Right ventricle myocardium superior (tissue), 1 donor: ENCODE measurements at places on chromosomes 12 and 14. TPM values are rescaled to one million over a fixed set of nuclear protein-coding genes. Genes with fewer than 3 reads are reported as not detected.

Gene OR6C2
- not detected for total RNA-seq

GRCh38 chr12:67471810-67472209 is 176.7 kb upstream of the DYRK2 start:
- DNase-seq, result peak; percentile 46

Gene TRHDE
- 1.5 TPM for total RNA-seq

DNA sequence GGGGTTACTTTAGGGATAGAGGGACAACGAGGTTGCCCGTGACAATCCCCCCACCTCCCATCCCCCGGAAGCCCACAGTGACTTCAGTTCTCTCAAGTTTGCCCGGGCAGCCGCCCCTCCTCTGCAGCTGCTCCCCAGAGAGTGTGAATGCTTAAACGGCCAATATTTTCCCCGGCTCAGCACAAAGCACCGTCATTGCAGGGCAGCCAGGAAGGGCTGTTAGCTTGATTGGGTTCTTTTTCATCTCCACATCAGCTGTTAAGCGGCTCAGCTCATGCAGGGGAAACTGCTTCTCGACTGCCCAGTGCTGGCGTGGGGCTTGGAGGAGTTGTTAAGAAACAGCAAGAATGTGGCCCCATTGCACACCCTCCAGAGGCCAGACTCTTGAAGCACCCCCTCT is 120.5 kb upstream of the NCOR2 start:
- peak; percentile 78 for DNase-seq

Gene CRIP2
- total RNA-seq, result 1,011 TPM

Gene LRP1
- 121 TPM for total RNA-seq

Gene NAV3
- total RNA-seq, result 3.3 TPM

GRCh38 chr14:90892970-90893369 is 76.7 kb upstream of the TTC7B start:
- DNase-seq, result no peak

DNA sequence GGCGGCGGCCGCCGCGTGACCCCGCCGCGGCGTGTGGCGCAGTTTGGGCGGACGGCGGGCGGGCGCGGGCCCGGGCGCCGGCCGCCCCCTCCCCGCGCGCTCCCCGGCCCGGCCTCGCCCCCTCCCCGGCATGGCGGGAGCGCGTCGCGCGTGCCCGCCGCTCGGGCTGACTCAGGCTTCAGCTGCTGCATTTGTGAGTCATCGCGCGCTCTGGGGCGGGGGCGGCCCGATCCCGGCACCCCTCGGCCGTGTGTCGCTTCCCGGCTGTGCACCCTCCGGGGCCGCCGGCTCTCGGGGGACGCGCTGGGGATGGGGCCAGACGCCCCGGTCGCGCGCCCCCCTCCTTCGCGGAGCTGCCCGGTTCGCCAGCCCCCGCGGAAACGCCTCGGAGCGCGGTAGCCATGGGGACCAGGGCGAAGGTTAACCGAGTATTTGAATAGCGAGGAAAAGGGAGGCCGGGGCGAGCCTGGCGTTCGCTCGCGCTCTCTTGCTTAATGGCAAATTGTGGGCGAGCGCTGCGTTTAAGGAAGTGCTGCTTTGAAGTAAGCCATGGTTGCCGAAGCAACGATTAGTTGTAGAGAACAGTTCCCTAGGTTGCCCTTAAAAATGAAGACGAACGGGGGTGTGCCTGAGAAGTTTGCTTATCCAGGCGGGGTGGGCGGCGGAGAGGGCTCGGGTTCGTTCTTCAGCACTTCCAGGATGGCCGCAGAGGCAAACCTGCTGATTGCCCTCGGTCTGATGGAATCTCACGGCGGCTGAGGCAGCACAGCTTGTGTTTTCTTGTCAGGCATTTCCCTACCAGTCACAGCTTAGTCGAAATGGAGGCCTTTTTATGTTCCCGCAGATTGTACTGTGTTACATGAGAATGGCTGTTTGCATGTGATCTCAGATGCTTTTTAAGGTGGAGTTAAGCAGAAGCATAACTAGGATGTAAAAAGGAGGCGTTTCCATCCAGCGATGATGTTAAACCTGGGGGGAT is 896 bp downstream of the EIF5 start:
- peak; percentile 71 for DNase-seq

Gene ZC2HC1C
- total RNA-seq, result 11.3 TPM

GRCh38 chr14:59631237-59631636 is 54.6 kb upstream of the CCDC175 start:
- DNase-seq, result no peak

DNA sequence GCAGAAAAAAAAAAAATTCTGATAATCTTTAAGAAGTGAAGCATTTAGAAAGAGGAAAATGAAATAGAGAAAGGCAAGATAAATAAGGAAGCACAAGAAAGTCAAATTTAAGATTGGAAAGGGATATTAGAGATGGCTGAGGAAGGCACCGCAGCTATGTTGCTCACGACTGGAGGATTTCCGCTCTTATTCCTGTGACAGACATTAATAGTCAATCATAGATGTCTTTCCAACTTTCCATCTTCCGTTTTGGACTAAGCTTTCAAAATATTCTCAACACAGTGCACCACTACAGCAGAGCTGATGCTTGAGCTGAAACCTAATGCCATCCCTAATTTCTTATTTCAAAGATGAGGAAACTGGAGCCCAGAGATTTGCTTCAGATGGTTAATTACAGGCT is 290.6 kb downstream of the FOXN3 start:
- DNase-seq, result no peak

- no peak for DNase-seq
These were observed 174.9 kb downstream of the BCAT1 start for GRCh38 chr12:24773996-24774395.

DNA sequence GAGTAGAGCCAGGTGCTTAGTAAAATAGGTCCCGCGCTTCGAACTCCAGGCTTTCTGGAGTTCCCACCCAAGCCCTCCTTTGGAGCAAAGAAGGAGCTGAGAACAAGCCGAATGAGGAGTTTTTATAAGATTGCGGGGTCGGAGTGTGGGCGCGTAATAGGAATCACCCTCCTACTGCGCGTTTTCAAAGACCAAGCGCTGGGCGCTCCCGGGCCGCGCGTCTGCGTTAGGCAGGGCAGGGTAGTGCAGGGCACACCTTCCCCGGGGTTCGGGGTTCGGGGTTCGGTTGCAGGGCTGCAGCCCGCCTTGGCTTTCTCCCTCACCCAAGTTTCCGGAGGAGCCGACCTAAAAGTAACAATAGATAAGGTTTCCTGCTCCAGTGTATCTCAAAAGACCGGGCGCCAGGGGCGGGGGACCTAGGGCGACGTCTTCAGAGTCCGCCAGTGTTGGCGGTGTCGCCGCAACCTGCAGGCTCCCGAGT is 3.6 kb downstream of the SSTR1 start:
- no peak for DNase-seq

Gene ASPG
- 44.1 TPM for total RNA-seq

DNA sequence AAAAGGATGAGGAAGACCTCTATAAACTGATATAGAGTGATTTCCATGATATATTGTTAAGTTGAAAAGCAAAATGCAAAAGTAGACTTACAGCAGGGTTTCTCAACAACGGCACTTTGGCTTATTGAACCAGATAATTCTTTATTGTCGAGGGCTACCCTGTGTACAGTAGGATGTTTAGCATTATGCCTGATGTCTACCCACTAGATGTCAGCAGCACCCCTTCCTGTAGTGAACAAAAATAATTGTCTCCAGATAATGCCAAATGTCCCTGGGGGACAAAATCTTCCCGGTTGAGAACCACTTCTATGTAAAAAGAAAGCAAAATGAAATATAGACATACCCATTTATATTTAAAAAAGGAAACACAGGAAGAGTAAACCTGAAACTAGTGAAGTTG is 32.4 kb downstream of the ABCD2 start:
- no peak for DNase-seq

Gene RAB21
- 163 TPM for total RNA-seq

Gene SDR9C7
- total RNA-seq, result not detected

- no peak for DNase-seq
These were observed 209.8 kb upstream of the PLEKHG7 start for GRCh38 chr12:92492995-92493394.

- no peak for DNase-seq
These were observed 90.6 kb downstream of the VCPKMT start for GRCh38 chr14:50025776-50026175.

DNA sequence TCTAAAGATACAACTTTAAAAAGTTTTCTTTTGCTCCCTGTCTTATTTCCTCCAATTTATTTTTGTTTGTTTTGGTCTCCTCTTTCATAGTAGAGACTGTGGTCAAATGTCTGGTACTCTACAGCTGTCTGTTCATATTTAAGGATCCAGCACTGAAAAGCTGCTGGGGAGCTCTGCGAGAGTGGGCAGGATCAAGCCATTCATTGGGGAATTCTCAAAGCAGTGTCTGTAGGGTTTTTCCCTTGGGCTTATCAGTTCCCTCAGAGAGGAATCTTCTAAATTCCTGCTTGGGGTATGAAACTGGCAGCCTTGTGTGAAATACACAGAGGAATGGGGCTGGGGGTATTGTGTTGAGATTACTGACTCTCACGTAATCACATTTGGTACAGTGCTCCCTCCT is 52.3 kb downstream of the FNTB start:
- DNase-seq, result no peak
